ENCODE measurements at places on chromosomes 1 and 21. TPM values are rescaled to one million over a fixed set of nuclear protein-coding genes. Genes with fewer than 3 reads are reported as not detected.

DNA sequence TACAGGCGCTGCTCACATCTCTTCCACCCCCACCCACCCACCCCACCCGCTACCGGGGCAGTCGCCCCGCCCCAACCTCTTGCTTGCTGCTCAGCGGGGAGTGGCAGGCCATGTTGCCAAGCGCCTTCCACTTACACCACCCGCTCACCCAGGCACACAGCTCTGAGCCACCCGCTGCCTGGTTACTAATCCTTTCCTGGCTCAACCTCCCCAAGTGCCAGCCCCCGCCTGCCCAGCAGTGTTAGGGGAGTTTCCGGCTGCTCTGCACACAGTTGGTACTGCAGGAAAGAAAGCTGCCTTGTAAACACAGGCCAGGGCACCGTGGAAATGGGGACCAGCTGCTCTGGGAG is 56.2 kb downstream of the LACTBL1 start:
- no peak for DNase-seq

Gene COPA
- total RNA-seq = 180 TPM

DNA sequence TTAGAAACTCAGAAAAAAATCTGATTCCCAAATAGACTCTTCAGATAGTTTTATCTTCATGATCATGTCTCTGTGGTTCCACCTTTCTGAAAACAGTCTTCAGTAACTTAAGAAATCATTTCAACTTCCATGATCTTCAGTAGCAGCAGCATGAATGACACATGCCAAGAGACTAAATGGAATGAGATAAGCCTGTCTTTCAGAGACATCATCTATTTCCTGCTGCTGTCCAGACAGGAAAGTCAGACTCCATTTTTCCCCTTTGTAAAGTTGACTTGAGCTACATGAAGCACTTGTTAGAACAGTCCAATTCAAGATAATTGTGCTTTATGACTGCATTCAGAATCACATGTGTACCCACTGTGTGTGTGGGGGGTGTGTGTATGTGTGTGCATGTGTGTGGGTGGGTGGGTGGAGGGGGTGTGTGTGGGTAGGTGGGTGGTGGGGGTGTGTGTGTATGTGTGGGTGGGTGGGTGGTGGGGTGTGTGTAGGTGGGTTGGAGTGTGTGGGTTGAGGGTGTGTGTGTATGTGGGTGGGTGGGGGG is 58.8 kb downstream of the CLIC4 start:
- DNase-seq = no peak

GRCh38 chr1:104136621-104137020 is 386.9 kb downstream of the AMY1C start:
- no peak for DNase-seq

- no peak for DNase-seq
Measured at GRCh38 chr1:67216401-67216800, 50.1 kb downstream of the IL23R start.

DNA sequence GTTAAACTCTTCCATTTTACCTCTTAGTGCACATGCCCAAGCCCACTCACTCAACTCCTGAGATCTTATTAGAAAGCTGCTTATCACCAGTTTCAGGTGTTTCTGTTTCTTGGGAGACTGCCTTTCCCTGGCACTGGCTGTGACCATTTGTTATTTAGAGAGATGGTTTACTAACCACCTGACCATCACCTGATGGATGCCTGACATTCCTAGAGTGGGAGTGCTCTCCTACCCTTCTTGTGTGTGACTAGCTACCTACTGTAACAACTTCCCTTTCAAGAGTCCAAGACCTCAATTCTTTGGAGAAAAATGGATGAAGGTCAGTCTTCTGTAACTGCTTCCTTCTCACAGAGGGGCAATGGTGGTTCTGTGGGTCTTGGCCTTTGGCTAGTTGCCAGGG is 755.2 kb upstream of the ADAMTS5 start:
- no peak for DNase-seq

DNA sequence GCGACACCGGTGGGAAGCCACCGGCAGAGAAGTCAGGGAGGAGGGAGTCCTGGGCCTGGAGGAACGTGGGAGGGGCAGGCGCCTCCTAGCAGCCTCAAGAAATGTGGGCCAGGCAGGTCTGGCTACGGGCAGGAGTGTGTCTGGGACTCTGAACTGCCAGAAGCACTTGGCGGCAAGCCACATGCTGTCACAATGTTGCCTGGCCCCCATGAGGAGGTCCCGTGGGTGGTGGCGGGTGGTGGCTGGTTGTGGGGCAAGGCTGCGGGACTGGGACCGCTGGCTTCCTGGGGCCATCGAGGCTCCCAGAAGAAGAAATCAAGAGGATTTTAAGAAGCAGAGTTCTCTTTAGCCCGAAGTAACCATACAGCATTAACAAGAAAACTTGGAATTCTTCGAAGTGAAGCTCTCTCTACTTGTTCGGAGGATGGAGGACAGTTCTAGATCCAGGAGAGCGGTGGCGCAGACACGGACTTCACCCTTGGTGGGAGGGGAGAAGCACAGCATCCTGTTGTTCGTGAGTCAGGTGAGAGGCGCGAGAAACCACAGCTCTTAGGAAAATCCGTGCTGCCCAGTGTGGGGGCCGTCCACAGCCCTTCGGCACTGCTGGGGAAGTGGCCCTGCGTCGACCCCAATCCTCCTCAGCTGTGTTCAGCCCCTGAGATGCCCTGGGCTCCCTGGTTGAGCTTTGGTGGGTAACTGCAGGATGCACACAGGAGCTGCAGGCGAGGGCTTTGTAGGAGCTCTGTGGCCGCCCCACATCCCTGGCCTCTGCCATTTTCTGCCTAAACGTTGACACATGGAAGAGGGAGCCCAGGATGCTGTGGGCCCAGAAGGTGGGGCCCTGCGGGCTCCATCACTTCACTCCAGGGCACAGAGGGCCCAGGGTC is 12.4 kb downstream of the SKI start:
- DNase-seq = no peak

- DNase-seq = no peak
Measured at GRCh38 chr1:90236493-90236892, 241.6 kb downstream of the ZNF326 start.

DNA sequence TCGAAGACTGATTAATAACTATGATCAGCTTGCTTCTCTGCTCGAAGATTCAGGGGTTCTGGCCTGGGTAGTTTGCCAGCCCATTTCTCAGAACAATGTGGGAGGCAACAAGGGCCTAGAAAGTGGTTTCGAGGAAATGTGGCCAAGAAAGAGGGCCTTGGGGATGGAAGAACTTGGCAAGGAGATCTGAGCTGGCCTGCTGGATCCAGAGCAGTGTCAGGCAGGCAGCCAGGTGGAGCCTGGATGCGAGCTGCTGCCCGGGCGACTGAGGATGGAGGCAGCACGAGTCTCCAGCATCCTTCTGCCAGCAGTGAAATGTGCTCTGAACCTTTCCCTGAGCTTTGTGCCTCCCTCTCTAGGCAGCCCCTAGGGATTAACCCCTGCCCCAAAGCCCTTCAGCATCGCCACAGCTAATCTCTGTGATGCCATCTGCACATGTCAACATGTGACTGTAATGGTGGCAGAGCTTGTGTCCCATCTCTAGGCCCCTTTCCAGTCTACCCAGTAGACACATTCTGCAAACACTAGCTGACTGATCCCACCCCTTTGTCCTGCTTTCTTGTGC is 61.0 kb upstream of the NEK2 start:
- DNase-seq = no peak

GRCh38 chr1:15680561-15681348 is 3.4 kb upstream of the PLEKHM2 start:
- no peak for DNase-seq

Measured in mesothelial cell of epicardium (in vitro differentiated cells).